ENCODE measurements at places on chromosomes 1 and 21.

- no peak for DNase-seq
Observed at GRCh38 chr1:66503841-66504470, 30.0 kb upstream of the SGIP1 start.

DNA sequence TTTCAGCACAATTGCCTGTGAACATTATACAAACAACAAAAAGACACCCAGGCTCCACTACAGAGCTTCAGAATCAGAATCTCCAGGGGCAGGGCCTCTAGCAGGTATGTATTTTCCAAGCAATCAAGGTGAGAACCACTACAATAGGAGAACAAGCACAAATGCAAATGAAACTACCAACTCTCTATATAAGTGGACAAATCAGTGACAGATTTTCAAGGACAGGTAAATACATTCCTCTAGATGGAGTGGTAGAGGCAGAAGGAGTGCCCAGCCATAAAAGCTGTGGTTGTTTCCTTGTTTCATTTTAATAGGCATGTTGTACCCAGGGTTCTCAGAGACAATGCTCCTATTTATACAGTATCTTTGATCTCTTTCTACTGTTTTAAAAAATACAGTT, 20.1 kb upstream of the CCDC17 start:
- no peak for DNase-seq

GRCh38 chr1:21323091-21323490, 32.8 kb upstream of the ECE1 start:
- no peak for DNase-seq

DNA sequence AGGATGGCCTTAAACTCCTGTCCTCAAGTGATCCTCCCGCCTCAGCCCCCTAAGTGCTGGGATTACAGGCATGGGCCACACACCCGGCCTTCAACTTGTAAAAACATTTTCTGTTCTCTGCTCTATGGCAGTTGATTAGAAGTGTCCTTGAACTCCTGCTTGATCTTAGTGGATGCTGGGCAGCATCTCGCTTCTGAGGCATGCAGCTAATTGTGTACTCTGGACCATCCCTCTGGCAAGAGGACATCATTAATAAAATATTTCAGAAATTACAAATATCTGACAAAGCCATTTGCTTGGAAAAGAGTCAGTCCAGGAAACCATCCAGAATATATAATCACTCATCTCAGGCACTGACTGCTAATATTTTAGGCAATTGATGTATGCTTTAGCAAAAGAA, 8.1 kb downstream of the NGF start:
- no peak for DNase-seq

DNA sequence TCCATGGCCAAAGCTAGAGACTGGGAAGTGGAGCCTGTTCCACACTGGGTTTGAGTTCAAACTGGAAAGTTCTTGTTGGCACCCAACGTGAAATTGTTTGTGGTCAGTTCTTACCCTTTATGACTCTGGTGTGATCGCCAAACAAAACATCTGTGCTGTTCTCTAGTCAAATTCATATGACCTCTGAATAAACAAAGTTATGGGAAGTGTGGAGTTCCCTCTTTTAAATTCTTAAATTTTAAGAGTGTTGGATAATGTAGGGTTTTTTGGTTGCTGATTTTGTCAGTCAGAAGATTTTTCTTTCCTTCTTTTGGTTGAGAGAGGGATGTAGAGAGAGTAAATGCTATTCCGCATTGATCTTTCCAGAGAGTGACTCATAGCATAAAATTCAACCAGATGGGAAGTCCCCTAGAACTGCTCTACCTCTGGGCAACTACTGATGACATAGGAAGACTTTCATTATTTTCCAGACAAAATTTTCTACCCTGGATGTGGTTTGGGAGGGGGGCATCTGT, 36.4 kb downstream of the CHML start:
- DNase-seq, result no peak

DNA sequence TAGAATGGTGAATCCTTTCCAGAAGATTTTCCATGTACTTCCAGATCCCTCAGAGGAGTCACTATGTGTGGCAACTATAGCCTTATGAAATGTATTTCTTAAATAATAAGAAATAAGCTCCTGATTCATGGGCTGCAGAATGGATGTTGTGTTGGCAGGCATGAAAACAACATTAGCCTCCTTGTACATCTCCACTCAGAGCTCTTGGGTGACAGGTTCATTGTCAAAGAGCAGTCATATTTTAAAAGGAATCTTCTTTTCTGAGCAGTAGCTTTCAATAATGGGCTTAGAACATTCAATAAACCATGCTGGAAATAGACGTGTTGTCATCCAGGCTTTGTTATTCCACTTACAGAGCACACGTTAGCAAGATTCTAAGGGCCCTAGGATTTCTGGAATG, 96.6 kb downstream of the CDC7 start:
- no peak for DNase-seq

- no peak for DNase-seq
Observed at GRCh38 chr1:209398313-209398991, 185.1 kb upstream of the CAMK1G start.
